Activated T-cell treated with anti-CD3 and anti-CD28 coated beads for 1 hour (primary cell): ENCODE measurements at places on chromosomes 3 and 15.

DNA sequence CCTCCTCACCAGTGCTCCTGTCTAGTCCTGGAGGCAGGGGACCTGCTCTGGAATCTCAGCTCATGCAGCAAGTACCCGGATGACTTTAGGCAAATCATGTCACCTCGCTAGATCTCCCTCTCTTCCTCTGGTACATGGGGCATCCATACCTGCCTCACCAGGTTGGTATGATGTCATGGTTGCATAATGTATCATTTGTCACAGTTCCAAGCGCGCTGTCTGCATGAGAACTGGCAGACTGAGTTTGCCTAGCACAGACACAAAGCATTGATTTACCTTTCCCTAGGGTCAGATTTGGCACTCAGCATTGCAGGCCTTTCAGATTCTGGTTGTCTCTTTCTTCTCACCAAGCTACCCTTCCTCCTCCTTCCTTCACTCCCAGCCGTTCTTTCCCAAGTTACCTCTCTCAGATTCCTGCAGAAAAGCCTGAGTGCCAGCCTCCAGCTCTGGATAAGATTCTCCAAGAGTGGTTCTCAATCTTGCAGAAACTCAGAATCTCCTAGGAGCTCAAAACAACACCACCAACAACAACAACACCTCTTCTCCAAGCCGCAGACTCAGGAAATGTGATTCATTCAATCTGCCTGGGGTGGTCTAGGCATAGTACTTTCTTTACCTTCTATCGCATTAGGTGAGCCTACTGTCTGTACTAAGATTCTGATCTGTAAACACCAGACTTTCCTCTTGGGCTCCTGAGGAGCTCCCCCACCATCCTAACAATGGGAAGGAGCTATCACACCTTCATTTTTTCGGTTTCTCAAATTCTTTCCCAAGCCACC is 29.5 kb downstream of the FAM43A start:
- no peak for DNase-seq

- DNase-seq: no peak
These were observed 19.0 kb upstream of the FANCD2 start for GRCh38 chr3:10007126-10007782.

DNA sequence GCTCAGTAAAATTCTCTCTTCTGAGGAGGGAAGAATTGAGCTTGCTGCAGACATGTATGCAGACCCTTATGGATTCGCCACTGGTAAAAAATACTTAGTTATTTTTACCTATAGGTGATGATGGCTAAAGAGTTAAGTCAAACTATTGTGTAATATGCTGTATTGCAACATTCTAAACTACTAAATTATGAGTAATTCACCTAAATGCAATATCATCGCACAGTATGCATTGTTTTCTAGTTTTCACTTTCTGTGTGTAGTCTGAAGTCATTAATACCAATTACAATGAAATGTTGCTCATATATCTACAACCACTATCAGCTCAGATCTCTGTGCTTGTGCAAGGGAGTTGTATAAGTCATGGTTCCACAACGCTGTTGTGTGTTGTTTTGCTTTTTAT is 48.7 kb upstream of the ROBO2 start:
- no peak for DNase-seq

DNA sequence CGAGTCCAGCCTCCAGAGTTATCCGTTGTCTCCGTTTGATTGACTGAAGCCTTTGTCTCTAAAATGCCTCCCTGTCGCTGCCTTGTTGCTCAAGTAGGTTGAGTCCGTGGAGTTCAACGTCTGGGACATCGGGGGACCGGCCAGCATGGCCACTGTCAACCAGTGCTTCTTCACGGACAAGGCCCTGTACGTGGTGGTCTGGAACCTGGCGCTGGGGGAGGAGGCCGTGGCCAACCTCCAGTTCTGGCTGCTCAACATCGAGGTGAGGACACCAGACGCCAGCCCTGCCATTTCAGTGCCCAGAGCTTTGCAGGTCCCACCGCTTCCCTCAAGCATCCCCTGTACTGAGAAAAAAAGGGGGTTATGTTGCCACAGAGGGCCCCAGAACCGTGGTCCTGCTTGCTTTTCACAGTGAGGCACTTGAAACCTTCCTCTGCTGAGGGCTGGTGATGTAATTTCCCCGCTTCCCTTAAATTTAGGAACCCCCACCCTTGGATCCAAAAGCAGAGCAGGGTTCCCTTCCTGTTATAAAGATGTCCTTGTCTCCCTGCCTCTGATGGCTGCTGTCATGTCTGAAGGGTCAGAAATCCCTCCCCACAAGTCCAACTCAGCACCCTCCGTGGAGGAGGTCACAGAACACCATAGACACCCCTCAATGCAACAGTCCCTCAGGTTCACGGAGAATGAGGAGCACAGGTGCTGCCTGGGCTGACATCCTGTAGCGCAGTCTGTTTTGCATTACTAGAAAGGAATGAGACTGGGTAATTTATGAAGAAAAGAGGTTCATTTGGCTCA is 105.7 kb downstream of the LRRK1 start:
- DNase-seq: no peak

DNA sequence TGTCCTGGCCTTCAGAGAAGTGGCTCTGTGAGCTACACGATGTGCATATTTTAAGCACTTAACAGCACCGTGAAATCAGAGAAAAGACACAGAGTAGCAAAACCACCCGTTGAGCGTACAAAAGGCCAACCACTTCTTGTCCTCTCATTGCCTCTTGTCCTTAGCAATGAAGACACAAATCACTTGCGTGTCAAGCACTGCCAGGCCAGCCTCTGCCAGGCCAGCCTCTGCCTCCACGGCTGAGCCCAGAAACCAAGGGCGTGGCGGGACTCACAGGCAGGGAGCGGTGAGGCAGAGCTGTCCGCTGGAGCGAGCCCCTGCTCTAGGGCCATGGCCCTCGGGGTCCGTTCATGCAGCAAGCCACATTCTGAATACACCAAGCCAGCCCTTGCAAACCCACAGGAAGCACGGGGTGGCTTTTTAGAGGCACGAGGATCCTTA is 4.0 kb downstream of the MUC4 start:
- no peak for DNase-seq

DNA sequence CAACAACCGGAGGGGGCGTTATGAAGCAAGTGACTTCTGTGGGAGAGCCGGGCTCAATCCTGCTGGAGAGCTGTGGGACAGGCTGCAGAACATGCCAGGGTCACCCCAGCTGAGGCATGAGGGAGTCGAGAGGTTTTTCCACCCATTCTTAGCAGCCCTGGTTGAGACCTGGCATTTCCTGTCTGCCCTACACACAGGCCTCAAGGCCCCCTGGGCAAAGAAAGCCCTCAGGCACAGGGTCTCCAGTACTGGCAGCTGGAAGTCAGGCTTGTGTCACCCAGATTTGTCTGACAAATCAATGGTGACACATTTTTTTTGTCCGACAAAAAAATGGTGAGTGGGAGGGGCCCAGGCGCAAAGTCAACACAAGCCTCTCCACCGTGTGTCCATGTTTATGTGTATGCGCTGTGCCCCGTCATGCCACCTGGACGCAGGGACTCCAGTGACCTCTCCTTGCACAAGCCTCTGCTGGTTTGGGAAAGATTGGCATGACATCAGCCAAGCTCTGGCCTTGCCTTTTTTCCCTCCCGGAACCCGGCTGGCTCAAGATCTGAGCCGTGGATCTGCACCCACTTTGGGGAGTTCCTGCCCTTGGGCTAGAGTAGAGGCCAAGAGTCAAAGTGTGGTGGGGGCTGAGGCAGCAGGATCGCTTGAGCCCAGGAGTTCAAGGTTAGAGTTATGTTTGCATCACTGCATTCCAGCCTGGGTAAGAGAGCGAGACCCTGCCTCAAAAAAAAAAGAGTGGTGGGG is 20.8 kb upstream of the ALAS1 start:
- DNase-seq: no peak

DNA sequence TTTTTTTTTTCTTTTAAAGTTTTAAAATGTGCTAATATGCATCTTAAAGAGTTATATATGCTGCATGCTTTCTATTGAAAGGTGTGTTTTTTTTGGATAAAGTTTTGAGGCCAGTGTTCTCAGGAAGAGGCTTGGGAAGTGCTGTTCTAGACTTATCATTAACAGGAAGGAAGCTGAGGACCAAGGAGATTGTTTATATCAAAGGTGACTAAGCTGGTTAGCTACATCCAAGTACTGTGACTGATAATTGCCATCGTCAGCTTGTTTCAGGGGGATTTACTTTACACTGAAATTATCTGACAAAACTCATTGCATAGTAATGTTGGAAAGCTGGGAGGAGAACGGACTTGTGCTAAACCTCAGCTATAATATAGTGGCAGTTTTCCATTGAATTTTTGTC is 36.3 kb upstream of the UTS2B start:
- DNase-seq: no peak

GRCh38 chr15:40660686-40661085 is 34.3 kb upstream of the RAD51 start:
- DNase-seq: no peak

DNA sequence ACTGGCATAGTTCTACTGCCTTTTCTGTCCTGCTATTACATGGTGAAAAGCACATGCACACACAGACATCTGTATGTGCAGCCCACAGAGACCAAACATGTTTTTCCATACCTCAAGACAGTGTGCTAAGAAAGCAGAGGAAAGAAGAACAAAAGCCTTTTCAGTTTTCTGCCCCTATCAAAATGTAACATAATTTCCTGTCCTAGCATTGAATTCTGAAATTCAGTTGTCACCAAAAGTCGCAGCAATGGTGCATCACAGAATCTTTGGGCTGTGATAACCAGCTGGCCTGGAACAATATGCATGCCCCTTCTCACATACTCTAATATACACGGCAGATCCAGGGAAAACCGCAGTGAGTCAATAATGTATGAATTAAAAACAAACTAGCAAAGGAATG is 153.8 kb upstream of the RAP2B start:
- DNase-seq: no peak

GRCh38 chr3:114668099-114668498 is 374.3 kb downstream of the TIGIT start:
- DNase-seq: no peak

GRCh38 chr3:79361748-79362378 is 405.9 kb downstream of the ROBO1 start:
- DNase-seq: no peak

DNA sequence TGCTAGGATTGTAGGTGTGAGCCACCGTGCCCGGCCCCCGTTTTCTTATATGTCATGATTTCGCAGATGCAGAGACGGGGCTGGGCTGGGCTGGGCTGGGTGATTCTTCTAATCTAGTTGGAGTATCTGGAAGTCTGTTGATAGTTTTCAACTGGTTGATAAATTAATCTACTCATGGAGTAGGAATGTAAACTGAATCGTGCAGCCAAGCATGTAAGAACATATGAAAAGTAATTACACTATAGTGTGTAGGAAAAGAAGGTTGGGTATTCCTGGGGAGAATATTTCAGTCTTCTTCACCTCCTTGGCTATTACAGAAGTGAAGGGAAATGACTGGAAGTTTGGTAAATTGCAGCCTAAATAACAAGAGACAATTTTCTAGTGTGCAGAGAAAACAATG is 82.6 kb upstream of the MAGI1 start:
- no peak for DNase-seq

GRCh38 chr3:108295421-108296175 is 750 bp upstream of the HHLA2 start:
- no peak for DNase-seq

- no peak for DNase-seq
These were observed 343.0 kb downstream of the PLOD2 start for GRCh38 chr3:145817870-145818483.

DNA sequence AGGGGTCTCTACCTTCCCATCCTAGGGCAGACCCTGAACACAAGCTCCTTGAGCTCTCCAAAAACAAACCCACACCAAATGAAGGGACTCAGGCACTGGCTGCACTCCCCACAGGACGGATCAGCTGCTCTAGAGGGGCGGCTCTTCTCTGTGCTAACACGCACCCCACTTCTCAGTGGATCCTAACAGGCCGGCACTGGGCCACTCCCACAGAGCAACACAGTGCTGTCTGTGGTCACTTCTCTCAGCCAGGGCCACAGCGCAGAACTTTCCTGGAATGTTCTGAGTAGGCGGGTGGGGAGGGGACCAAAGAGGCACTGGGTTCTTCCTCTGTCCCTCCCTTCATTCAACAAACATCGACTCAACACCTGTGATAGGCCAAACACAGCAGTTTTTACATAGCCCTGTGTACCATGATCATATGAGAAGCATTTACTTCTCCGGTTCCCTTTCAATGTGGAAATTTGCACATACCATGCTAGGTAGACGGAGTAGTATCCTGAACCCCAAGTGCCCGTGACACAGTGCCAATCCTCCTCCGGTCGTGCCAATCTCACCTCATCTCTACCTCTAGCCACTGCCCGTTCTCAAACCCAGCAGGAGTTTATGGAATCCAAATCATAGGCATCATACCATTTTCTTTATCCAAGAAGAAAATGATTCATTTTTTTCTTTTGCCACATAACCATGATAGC is 98.1 kb downstream of the LRIG1 start:
- no peak for DNase-seq

- no peak for DNase-seq
These were observed 20.4 kb downstream of the TGM5 start for GRCh38 chr15:43246261-43246774.

DNA sequence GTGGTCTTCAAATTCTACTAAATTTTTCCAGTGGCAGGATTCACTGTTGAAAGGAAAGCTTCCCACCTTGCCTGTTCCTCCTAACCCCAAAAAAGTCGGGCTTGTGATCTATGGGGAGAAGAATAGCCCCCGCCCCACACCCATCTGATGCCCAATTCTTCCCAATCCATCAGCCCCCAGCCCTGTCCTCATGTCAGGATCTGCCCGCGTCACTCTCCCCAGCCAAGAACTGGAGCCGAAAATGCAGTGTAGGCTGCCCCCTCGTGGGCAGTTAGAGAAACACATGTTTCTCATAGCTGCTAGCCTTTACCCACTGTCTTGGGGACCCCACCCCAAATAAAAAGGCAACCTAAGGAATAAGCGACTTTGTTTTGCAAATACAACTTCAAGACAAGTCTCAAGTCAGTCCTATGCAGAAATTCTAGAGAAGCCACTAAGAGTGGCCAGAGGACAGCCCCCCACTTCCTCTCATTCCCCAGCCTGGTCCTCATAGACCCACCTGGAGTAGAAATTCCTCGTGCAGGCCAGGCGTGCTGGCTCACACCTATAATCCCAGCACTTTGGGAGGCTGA is 13.0 kb upstream of the CSK start:
- DNase-seq: no peak

DNA sequence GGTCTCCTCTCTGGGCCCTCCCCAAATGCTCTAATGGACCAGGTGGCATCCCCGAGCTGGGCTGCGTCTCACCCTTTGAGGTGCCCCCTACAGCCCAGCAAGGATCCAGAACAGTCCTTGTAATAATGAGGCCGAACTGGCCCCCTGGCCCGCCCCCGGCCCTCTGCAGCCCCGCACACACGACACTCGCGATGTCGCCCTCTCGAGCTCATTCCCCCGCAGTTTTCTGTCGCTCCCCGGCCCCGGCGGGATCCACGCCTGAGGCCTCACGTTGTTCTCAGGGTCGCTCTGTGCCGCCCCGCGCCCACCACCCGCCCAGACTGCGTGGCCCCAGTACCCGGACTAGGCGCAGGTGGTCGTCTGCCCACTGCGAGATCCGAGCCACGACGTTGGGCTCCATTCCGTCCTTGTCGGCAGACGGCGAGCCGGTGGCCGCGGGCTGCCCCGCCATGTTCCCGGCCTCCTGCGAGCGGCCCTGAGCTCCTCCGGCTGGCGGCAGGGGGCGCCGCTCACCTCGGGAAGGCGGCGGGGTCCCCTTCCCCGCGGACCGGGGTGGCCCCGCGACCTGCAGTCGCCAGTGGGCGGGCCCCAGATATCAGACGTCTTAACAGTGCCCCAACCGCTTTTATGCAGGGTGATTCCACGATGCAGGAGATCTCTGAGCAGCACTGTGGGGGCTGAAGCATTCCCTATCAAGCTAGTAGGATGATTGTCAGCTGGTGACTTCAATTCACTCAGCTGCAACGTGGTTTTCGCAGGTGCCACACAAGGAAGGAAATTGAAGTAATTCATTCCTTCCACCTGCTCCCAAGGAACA is at the start of gene C3orf33:
C3orf33 (minus strand) TSS at position 477 of the 817 bp plus-strand sequence; CDS start at position 451, 26 bp downstream.
- peak; percentile 62 for DNase-seq
